Cerebellar cortex (tissue), 1 donor: ENCODE measurements at places on chromosomes 1 and 21.

DNA sequence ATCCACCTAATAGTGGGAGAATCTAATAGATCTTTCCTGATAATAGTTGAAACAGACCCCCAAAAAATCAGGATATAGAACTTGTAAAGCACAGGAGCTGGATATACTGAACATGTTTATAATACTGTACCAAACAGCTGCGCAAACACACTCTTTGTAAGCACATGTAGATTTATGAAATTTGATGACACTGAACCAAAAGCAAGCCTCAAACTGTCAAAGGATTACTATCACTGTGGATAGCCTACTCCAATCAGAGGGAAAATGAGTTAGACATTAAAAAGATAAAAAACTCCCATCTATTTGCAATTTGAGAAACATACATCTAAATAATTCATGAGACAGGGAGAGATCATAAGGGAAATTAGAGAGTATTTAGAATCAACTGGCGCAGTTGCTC, 26.1 kb downstream of the RCAN3 start:
- DNase-seq = no peak

DNA sequence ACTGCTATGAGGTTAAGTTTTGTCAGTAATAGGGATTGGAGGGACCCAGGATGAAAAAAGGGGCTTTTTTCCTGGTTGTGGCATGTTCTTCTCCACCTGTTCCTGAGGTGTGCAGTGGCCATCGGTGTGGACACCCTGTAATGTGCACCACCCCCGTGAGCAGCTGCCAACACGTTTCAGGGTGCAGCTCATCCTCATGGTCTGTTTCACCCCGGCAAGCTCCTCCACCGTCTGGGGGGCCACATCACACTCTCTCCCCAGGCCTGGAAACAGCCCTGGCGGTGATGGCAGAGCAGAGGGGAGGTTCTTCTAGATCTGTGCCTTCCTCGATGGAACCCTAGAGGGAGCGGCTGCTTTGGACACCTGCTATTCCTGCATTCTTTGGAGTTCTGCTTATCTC, 435.4 kb downstream of the MATN1 start:
- no peak for DNase-seq

GRCh38 chr1:63980740-63981407, 207.1 kb downstream of the ROR1 start:
- DNase-seq = no peak

DNA sequence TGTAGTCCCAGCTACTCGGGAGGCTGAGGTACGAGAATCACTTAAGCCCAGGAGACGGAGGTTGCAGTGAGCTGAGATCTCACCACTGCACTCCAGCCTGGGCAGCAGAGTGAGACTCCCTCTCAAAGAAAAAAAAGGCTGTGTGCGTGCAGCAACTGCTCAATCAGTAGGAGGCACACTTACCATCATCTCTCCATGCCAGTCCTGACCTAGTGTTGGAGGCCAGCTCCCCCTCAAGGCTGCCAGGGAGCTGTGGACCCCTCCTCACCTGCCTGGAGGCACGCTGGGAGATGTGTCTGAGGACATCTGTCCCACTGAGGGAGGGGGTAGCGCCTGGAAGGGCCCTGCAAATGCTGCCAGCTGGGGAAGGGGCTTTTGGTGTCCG, 11.9 kb downstream of the RPS6KA1 start:
- DNase-seq = no peak

- no peak for DNase-seq
Measured at GRCh38 chr1:28591708-28592320, at the start of gene RAB42. Gene RAB42 (plus strand): TSS chr1:28592265. CDS start chr1:28592512, 247 bp downstream.

GRCh38 chr1:170071378-170071777, 3.1 kb downstream of the KIFAP3 start:
- DNase-seq = no peak

DNA sequence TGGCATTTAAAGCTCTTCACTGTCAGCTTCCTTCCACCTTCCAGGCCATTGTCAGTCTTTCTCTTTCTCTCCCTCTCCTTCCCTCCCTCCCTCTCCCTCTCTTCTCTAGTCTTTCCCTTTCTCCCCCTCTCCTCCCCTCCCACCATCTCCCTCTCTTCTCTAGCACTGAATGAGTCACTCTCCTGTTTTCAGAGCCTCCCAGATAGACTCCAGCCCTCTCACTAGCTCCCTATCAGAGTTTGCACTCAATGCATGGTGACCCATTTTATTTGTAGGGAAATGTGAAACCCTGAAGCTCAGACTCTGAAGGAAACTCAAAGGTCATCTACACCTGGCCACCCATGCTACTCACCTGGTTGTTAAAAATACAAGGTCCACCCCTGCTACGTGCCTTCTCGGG, 4.4 kb upstream of the MATN1 start:
- DNase-seq = no peak
